ENCODE measurements at places on chromosomes 16 and 17. TPM values are rescaled to one million over a fixed set of nuclear protein-coding genes. Genes with fewer than 3 reads are reported as not detected.

GRCh38 chr17:57281887-57282286 lies 25.6 kb downstream of the MSI2 start:
- DNase-seq = no peak

- DNase-seq = no peak
These were observed 21.9 kb downstream of the OMG start for GRCh38 chr17:31275116-31275515.

DNA sequence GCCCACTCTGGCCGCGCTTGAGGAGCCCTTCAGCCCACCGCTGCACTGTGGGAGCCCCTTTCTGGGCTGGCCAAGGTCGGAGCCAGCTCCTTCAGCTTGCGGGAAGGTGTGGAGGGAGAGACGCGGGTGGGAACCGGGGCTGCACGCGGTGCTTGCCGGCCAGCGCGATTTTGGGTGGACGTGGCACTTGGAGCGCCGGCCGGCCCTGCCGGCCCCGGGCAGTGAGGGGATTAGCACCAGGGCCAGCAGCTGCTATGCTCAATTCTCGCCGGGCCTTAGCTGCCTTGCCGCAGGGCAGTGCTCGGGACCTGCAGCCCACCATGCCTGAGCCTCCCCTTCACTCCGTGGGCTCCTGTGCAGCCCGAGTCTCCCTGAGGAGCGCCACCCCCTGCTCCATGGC lies 9.9 kb upstream of the ATP1B2 start:
- no peak for DNase-seq

DNA sequence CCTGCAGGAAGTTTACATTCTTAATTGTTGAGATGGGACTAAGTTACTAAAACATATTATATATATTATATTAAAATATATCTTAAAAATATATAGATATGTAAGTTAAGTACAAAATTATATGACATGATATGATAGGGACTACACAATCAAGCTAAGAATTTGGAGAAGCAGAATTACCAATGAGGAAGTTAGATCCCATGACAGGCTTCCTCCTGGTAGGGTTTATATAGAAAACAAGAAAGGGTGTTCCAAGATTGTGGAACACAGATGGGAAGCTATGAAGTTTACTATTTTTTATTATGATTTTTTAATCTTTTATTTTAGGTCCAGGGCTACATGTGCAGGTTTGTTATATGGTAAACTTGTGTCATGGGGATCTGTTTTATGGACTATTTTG lies 260.8 kb upstream of the ZFHX3 start:
- no peak for DNase-seq

DNA sequence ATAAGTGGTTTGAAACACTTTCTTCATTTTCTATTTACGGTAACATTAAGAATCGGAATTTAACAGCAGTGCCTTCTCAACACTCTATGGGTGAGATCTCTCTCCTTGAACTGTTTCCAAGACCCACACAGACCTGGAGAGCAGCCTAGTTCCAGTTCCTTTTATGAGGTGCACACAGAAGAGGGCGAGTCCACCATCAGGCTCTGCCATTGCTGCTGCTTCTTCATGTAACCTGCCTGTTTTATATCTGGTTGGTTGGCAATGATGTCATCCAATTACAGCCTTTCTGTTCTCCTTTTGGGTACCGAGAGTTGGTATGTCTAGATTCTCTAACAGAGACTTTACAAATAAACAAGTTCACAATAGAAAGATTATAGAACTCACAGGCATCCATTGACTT lies 225.7 kb downstream of the UTP18 start:
- DNase-seq = no peak

- peak; percentile 61 for DNase-seq
These were observed 59.8 kb upstream of the ARL4D start for GRCh38 chr17:43338886-43339516.

GRCh38 chr17:44362459-44362948 lies 1.1 kb downstream of the FAM171A2 start:
- no peak for DNase-seq

- DNase-seq = no peak
These were observed 421.2 kb downstream of the CDH11 start for GRCh38 chr16:64700628-64701027.

GRCh38 chr16:24850289-24850938 lies 4.7 kb downstream of the SLC5A11 start:
- DNase-seq = peak; percentile 48

DNA sequence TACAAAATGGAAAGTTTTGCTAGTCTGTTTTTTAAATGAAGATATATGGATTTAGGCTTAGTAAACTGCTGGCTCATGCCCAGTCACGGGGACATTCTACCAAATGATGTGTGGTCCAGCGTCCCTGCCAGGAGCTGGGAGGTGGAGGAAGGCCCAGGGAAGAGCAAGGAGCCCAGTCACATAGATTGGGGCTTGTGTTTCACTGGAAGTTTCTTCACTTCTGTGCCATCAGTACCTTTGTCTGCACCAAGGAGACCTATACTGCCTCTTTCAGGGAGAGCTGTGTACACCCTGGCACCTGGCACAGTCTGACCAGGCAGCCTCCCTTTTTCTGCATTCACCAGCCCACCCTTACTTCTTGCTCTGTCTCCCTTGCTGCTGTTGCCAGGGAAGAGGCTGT lies 32.6 kb upstream of the ERN1 start:
- no peak for DNase-seq

DNA sequence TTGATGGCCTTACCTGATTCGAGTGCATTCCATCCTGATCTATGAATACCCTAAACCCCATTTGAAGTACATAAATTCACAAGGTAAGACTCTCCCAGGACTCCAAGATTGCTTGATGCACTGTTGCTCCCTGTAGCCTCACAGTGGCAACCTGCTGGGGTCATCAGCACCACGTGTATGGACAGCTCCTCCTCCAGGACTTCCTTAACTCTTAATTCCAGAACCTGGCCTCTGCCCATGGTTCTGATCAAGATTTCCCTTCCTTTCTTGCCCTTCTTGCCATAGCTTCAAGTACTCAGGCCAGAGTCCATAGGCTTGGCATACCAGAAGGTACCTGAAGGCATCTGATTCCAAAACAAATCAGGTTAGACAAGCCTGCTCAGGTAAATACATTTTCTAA lies 34.0 kb upstream of the NLK start:
- peak; percentile 48 for DNase-seq

DNA sequence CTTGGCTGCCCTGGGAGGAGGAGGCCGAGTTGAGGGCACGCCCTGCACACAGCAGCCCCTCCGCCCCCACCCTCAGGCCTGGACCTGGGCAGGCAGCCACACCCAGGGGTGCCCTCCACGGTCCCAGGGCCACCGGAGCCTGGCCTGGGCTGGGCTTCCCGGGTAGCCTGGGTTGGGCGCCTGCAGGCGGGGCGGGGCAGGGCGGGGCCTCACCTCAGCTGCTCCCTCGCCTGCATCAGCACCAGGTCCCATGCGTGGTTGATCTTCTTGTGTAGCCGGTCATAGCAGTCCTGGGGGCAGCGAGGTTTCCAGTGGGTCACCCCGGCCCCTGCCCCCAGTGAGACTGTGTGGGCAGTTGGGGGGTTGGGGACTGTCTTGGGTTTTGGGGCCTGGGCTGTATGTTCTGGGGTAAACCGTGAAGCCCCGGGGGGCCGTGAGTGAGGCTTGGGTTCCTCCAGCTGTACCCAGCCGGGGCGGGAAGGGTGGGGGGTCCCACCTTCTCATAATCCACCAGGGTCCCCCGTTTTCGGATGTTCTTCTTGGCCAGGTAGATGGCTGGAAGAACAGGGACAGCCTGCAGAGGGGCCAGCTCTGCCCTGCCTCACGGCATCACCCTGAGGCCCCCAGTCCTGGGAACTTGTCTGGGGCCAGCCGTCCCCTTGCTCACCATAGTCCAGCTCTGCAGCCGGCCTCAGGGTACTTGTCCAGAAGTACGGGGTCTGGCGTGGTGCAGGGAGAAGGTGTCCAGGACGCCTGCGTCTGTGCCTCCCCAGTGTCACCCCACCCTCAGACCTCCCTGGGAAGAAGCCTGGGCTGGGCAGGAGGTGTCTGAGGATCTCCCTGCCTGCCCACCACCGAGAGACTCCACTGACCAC lies 2.0 kb downstream of the RGS11 start:
- no peak for DNase-seq

- no peak for DNase-seq
These were observed 18.2 kb downstream of the LASP1NB start for GRCh38 chr17:38943607-38944006.

DNA sequence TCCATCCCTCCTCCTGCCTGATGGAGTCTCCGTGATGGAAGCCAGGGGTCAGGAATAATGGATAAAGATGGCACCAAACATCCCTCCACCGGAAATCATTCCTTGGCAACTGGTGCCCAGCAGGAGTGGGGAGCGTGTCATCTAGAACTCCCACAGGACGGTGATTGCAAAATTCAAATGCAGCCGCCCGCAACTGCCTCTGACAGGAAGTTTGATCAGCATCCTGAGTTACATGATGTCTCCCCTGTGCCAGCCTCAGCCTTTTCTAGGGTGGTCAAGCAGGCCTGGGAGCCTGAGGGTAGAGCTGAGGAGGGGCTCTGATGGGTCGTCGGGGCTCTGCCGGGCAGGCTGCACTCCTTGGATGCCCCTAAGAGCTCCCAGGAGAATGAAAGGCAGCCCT lies 52.8 kb downstream of the GSG1L start:
- DNase-seq = no peak

GRCh38 chr17:43024407-43025289 lies at the start of gene RND2:
Gene RND2, plus strand, starts transcription at chr17:43025231. Its CDS starts 117 bp downstream, at chr17:43025348.
- peak; percentile 95 for DNase-seq

DNA sequence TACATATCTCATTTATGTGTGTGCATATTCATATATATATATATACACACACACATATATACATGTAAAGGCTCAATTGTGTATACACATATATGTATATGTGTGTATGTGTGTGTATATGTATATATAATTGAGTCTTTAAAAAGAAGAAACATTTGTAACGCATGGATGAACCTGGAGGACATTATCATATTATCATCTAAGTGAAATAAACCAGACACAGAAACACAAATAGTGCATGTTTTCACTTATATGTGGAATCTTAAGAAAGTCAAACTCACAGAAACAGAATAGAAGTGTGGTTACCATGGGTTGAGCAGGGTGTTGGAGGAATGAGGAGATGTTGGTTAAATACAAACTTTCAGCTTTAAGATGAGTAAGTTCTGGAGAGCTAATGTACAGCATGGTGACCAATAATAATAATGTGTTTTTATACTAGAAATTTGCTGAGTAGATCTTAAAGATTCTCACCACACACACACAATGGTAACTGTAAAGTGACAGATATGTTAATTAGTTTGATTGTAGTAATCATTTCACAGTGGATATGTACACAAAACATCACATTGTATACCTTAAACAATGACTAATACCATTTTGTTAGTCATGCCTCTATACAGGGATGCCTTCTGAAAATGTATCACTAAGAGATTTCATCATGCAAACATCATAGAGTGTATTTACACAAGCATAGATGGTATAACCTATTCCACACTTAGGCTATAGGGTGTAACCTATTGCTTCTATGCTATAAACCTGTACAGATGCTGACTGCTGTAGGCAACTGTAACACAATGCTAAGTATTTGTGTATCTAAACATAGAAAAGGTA lies 132.6 kb upstream of the CACNG5 start:
- DNase-seq = peak; percentile 27

- DNase-seq = no peak
These were observed 3.5 kb downstream of the G6PC1 start for GRCh38 chr17:42904110-42904469.

Gene NPEPPS
- 82.6 TPM for total RNA-seq

Gene ACE
- total RNA-seq = 1.6 TPM

Gene GAST
- not detected for total RNA-seq

Gene HLF
- total RNA-seq = not detected

Gene VPS35
- 108 TPM for total RNA-seq

Gene WNK4
- 33.9 TPM for total RNA-seq
